ENCODE measurements at places on chromosomes 3 and 15.

DNA sequence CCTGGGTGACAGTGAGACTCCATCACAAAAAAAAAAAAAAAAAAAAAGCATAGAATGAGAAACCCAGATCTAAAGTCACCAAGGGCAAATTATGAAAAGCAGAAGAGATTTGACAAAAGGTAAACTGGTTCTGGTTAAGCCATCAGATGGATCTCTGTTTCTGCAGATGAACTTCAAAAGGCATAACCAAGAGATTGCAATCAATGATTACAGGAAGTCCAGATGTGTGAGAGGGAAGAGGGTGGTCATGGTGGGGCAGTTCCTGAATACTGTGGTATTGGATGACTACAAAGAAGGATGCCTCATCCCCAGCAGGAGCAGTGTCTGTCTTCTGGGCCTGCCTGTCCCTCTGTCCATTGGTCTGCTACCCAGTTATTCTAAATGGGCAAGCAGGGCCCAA is 3.8 kb downstream of the P4HTM start:
- DNase-seq: no peak

GRCh38 chr15:25736461-25736860 is 126.7 kb downstream of the ATP10A start:
- peak; percentile 63 for DNase-seq

DNA sequence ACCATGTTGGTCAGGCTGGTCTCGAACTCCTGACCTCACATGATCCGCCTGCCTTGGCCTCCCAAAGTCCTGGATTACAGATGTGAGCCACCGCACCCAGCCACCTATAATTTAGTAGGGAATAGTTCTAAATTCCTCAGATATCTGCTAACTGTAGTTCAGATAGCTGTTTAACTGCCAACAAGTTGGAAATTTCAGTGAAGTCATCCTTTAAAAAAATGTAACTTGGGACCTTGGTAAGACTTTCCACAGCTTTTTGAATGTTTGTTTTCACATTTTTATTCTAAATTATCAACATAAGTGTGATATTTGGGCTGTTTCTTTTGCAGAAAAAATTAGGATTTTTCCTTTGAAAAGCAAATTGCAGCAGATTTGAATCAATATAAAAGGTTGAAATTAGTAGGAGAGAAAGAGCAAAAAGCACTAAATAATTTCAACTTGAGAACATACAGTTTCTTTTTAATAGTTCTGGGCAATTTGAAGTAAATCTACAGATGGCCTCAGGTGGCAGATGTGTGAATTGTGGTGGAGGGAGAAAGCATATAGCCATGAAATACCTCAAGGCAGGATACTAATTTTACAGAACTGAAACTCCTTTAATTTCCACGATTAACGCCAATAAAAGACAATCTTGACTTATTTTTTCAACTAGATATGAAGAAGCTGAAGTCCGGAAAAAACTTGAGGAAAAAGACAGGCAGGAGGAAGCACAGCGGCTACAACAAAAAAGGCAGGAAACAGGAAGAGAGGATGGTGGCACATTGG is 34.3 kb downstream of the USP8 start:
- peak; percentile 18 for DNase-seq

DNA sequence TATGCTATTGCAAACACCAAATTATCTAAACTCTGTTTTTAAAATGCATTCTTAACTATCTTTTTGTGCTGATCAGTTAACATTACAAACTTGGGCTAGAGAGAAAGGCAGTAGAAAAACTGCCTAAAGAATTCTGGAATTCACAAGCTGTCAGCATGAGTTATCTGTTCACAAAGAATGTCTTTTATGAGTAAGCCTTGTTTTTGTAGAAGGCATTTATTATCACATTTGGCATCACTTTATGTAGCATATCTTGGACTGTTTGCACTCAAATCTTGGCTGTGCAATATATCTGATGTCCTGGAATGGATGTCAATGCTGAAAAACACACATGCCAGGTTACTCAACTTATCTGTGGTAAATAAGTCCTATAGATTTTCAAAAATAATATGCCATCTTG is 15.5 kb upstream of the BCHE start:
- DNase-seq: no peak

GRCh38 chr3:148600440-148600839 is 97.3 kb upstream of the AGTR1 start:
- DNase-seq: no peak

DNA sequence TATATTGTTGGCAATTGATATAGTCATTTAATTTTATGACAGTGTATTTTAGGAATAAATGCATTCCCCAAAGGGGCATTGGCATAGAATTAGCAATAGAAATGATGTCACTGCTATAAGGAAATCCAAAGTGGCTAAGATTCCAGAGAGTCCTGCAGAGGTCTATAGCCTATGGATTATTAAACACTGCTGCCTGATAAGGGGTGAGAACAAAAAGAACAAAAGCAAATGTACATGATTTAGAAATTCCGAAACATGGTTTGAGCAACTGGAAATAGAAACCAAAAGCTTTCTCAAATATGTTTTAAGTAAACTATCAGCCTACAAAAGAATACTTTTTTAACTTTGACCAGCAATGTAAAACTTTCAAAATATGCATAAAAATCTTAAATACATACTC is 280.1 kb upstream of the RASGRP1 start:
- DNase-seq: peak; percentile 59

DNA sequence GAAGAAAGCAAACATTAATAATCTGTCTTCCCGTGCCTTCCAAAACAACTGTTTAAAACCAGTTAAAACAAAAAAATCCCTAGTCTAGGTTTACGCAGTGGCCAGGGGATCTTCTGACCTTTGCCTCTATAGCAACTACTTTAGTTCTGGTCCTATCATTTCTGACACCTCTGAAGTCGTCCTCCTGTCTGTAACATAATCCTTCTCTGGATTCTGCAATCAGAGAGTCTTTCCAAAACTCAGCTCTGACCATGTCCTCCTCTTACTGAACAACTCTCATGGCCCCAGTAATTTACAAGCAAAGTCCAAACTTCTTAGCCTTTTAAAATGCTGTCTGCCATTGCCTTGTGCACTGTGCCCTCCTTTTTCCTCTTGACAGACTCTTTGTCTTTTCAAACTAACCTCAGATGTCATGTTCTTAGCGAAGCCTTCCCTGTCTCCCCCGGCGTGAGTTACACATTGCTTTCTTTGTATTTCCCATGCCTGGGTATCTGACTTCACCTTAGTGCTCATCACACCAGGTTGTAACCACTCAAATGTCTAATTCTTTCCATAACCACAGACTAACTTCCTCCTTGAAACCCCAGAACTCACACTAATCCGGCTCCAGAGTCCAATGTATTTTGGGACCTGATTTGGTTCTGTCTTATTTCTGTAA is 105.2 kb upstream of the BNIP2 start:
- DNase-seq: no peak

GRCh38 chr3:39639344-39640236 is 169.8 kb upstream of the MYRIP start:
- peak; percentile 98 for DNase-seq

- DNase-seq: no peak
These were observed 141.0 kb upstream of the ARHGEF26 start for GRCh38 chr3:153980252-153980590.

- no peak for DNase-seq
These were observed 92.3 kb downstream of the ADAMTSL3 start for GRCh38 chr15:83746231-83746630.

DNA sequence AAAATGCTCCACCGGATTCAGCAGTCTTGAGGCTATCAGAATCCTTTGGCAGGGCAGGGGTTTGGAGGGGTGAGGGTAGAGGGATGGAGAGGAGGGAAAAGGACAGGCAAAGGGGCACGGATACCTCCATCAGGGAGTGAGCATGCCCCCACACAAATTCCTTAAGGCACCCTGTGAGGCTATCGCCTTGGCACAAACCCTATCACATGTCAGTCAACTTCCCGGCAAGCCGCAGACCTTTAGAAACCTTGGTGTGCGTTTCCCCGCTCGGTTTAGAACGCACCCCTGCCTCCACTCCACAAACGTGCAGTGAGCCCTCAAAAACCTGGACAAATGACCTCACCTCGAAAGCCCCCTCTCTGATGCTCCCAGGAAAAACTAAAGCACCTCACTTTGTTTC is 422 bp upstream of the SETMAR start:
- no peak for DNase-seq

GRCh38 chr3:34106879-34107278 is 308.4 kb downstream of the PDCD6IP start:
- DNase-seq: peak; percentile 28

All from EH (cell line).